ENCODE measurements at places on chromosomes 7 and 10. TPM values are rescaled to one million over a fixed set of nuclear protein-coding genes. Genes with fewer than 3 reads are reported as not detected.

- no peaks in the 10 kb centered on the region for H3K4me1 ChIP-seq
- no peak overlapping the region for H3K27ac ChIP-seq
- no peaks in the 10 kb centered on the region for H3K27me3 ChIP-seq
- H3K4me3 ChIP-seq: no peak overlapping the region
- no peaks in the 10 kb centered on the region for H3K36me3 ChIP-seq
Observed at GRCh38 chr7:142516038-142516501, 233.2 kb upstream of the PRSS1 start.

DNA sequence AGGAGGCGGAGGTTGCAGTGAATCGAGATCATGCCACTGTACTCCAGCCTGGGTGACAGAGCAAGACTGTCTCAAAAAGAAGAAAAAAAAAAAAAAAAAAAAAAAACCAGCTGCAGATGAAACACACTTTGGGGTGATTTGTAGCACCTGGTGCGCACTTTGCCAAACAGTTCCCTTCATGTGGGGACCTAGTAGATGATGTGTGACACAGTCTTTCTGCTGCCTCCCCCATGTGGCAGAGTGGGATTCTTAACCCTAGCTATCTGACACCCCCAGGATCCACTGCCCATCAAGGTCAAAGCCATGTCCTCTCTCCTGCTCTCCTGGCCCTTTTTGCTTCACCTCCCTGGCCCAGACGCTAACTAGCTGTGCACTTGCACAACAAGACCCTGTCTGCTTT, 52.1 kb upstream of the PDZD8 start:
- no peak for DNase-seq
- H3K4me3 ChIP-seq: no peak overlapping the region
- H3K4me1 ChIP-seq: no peaks in the 10 kb centered on the region
- no peaks in the 10 kb centered on the region for H3K36me3 ChIP-seq
- H3K27me3 ChIP-seq: peaks cover 4% of the 10 kb centered on the region

DNA sequence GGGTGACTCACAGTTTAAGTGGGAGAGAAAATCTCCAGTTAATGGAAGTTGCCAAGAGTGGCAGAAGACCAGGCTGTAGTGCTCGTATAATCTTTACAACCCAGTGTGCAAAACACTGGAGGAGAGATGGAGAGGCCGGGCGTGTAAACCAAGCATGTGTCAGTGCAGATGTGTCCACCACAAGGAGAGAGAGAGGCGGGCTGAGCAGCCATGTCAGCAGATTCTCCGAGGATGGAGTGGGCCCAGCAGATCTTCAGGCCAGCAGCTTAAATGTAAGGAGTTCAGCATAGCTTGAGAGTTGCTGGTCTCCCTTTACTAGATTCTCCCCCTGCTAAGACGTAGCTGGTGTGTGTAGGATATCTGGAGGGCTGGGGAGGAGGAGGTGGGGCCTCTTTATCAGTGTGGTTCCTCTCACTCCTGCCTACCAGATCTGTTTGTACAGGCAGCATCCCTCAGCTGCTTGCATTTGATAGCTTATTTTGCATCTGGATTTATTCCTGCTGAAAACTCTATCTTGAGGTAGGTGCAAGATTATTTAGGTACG, 13.7 kb downstream of the BPGM start:
- no peak overlapping the region for H3K4me3 ChIP-seq
- peaks cover 63% of the 10 kb centered on the region for H3K36me3 ChIP-seq
- DNase-seq: no peak
- H3K27ac ChIP-seq: no peak overlapping the region
- no peaks in the 10 kb centered on the region for H3K4me1 ChIP-seq

- no peak overlapping the region for H3K4me3 ChIP-seq
- H3K4me1 ChIP-seq: no peaks in the 10 kb centered on the region
- no peaks in the 10 kb centered on the region for H3K36me3 ChIP-seq
- no peaks in the 10 kb centered on the region for H3K27me3 ChIP-seq
- DNase-seq: no peak
Observed at GRCh38 chr7:133554330-133554729, 301.5 kb downstream of the EXOC4 start.

DNA sequence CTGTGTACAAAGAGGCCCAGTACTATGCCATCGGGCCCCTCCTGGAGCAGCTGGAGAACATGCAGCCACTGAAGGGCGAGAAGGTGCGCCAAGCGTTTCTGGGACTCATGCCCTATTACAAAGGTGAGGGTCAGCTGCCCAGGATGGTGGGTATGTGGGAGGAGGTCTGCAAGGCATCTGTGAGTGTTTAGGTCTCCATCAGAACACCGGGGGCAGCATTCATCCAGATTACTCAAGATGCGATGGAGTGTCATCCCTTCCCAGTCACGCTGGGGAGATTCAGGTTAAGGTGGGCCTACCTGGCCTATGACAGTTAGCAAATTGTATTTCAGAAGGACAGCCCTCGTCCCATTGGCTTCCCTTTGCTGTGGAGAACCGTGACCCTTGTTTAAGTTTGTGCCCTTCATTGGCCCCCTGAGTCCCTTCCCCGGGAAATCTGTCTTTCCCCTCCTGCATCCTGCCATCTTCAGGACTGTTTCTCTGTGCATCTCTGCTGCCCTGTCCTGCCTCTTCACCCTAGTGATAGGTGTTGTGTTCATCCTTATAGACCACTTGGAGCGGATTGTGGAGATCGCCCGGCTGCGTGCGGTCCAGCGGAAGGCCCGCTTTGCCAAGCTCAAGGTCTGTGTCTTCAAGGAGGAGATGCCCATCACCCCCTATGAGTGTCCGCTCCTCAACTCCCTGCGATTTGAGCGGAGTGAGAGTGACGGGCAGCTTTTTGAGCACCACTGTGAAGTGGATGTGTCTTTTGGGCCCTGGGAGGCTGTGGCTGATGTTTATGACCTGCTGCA, 9.8 kb downstream of the KCTD7 start:
- no peak overlapping the region for H3K4me3 ChIP-seq
- H3K27me3 ChIP-seq: no peaks in the 10 kb centered on the region
- no peak overlapping the region for H3K27ac ChIP-seq
- no peak for DNase-seq
- H3K36me3 ChIP-seq: peaks cover 76% of the 10 kb centered on the region
- H3K4me1 ChIP-seq: peaks cover 10% of the 10 kb centered on the region

- no peaks in the 10 kb centered on the region for H3K36me3 ChIP-seq
- H3K27me3 ChIP-seq: no peaks in the 10 kb centered on the region
- no peak overlapping the region for H3K4me3 ChIP-seq
Observed at GRCh38 chr10:34875061-34875460, 60.0 kb upstream of the PARD3 start.

DNA sequence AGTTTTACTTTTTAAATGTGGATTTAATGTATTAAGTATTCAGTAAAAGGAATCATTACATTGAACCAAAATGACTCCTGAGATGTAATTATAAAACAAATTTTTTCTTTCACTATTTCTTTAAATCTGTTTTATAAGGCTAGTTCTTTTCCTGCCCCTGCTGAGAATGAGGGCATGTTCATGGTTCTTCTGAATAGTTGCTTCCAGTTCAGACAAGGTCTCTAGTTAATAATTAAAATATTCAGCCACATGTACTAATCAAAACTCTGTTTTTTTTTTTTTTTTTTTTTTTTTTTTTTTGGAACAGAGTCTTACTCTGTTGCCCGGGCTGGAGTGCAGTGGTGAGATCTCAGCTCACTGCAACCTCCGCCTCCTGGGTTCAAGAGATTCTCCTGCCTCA, 321.2 kb downstream of the DNAJB9 start:
- no peak overlapping the region for H3K4me3 ChIP-seq
- H3K36me3 ChIP-seq: no peaks in the 10 kb centered on the region
- DNase-seq: no peak
- H3K27me3 ChIP-seq: no peaks in the 10 kb centered on the region

DNA sequence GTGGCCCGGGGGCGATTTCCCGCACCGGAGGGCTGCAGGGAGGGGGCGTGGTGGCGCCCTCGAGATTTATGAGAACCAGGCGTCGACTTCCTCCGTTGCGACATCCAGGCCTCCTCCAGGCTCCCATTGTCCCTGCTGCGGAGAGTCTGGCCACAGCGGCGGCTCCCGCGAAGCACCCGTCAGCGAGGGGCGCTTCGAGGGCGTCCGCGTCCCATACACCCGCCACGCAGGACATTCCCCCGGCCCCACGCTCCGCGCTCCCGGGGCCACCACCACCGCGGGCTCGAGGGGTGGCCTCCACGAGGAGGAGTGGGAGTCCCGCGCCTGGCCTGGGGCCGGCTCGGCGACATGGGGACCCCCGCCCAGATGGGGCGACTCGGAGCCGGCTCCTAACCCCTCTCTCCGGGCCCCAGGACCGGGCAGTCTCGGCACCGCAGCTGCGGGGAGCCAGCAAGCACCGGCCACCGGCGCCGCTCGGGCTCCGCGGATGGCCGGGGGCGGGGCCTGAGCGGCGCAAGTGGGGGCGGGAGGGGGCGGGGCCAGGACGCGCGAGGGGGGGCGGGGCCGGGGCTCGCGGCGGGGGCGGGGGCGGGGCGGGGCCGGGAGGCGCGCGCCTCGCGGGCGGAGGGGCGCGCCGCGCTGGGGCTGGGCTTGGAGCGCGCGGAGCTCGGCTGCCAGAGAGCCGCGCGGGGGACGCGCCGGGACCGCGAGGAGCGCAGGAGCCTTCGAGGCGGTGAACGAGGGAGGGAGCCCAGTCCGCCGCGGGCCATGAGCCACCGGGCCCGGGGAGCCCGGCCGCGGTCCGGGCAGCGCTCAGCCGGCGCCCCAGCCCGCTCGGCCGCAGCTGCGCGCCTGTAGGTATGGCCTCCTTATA, at the start of gene SH2B2:
TSS of gene SH2B2 (plus strand) at position 632 of the 874 bp plus-strand sequence. CDS start 13,683 bp downstream, outside the sequence.
- H3K27me3 ChIP-seq: no peaks in the 10 kb centered on the region
- H3K36me3 ChIP-seq: no peaks in the 10 kb centered on the region
- H3K4me1 ChIP-seq: peaks cover 70% of the 10 kb centered on the region

GRCh38 chr7:36639826-36640225, 84.5 kb downstream of the AOAH start:
- no peaks in the 10 kb centered on the region for H3K27me3 ChIP-seq
- peaks cover 22% of the 10 kb centered on the region for H3K4me1 ChIP-seq
- peaks cover 4% of the 10 kb centered on the region for H3K36me3 ChIP-seq
- no peak overlapping the region for H3K4me3 ChIP-seq

DNA sequence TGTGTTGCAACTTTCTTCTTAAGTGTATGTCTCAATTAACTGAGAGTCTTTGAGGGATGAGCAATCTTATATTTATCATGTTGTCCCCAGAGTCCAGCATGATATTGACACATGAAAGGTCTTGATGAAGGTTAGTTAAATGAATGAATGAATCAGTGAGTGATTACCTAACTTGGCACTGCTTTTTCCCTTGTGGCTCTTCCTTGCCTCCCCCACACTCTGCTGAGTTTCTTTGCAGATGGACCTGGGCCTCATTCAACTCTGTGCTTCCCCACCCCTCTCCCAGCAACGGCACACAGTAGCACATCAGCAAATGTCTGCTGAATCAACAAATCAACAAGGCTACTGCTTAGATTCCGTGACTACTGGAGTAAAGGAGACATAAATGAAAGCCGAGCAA, 235.1 kb upstream of the CXCL12 start:
- H3K4me1 ChIP-seq: no peaks in the 10 kb centered on the region
- DNase-seq: no peak
- H3K4me3 ChIP-seq: no peak overlapping the region
- H3K27ac ChIP-seq: no peak overlapping the region
- no peaks in the 10 kb centered on the region for H3K36me3 ChIP-seq
- no peaks in the 10 kb centered on the region for H3K27me3 ChIP-seq

GRCh38 chr7:20561466-20561865, 54.0 kb upstream of the ABCB5 start:
- no peaks in the 10 kb centered on the region for H3K36me3 ChIP-seq
- DNase-seq: no peak
- H3K4me3 ChIP-seq: no peak overlapping the region
- no peak overlapping the region for H3K27ac ChIP-seq
- H3K27me3 ChIP-seq: peaks cover 12% of the 10 kb centered on the region
- no peaks in the 10 kb centered on the region for H3K4me1 ChIP-seq

DNA sequence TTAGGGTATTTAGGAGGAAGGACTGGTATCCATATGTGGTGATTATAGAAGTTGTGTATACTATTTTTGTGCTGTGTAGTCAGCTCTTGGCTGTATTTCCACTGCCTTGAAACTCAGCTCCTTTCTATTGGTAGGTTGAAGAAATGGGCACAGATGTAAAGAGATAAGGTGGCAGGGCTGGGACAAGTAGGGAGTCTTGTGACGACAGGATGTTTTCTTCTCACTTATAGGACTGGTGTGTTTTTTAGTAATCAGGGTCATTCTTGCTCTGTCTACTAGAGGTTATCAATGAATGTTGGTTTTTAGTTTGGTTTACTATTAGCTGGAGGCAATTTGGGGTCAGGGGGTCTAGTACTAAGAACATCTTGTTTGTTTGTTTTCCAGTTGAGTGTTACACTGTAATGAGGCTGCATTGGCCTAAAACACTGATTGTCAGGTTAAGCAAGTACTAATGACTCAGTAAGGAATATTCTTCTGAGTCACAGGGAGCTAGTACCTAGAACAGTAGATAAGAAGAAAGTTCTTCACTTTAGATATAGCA, 11.8 kb downstream of the UBN2 start:
- H3K27me3 ChIP-seq: no peaks in the 10 kb centered on the region
- no peak overlapping the region for H3K27ac ChIP-seq
- no peaks in the 10 kb centered on the region for H3K4me1 ChIP-seq
- peaks cover 64% of the 10 kb centered on the region for H3K36me3 ChIP-seq
- no peak overlapping the region for H3K4me3 ChIP-seq
- DNase-seq: no peak

DNA sequence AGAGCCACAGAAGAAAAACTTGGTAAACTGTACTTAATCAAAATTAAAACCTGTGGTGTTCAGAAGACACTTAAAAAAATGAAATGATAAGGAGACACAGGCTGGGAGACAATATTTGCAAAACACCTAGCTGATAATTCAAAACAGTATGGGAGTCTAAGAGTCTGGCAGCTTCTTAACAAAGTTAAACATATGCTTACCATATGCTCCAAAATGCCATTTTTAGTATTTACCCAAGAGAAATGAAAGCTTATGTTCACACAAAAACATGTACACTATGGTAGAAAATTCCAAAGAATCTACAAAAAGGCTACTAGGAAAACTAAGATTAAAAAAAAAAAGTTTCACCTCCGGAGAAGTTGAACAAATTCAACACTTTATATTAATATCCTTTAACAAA, 48.6 kb downstream of the ITGB1 start:
- no peak for DNase-seq
- H3K4me3 ChIP-seq: no peak overlapping the region
- H3K27ac ChIP-seq: no peak overlapping the region

GRCh38 chr10:117762819-117763172, 220.2 kb downstream of the EMX2 start:
- no peak overlapping the region for H3K27ac ChIP-seq
- H3K4me1 ChIP-seq: no peaks in the 10 kb centered on the region
- DNase-seq: no peak
- H3K27me3 ChIP-seq: peaks cover 3% of the 10 kb centered on the region
- H3K36me3 ChIP-seq: no peaks in the 10 kb centered on the region

TUBAL3 gene
- total RNA-seq: not detected

ASB4 gene
- not detected for total RNA-seq

All from spleen (tissue), 13 donors.